ENCODE measurements at places on chromosomes 7 and 10. TPM values are rescaled to one million over a fixed set of nuclear protein-coding genes. Genes with fewer than 3 reads are reported as not detected.

DNA sequence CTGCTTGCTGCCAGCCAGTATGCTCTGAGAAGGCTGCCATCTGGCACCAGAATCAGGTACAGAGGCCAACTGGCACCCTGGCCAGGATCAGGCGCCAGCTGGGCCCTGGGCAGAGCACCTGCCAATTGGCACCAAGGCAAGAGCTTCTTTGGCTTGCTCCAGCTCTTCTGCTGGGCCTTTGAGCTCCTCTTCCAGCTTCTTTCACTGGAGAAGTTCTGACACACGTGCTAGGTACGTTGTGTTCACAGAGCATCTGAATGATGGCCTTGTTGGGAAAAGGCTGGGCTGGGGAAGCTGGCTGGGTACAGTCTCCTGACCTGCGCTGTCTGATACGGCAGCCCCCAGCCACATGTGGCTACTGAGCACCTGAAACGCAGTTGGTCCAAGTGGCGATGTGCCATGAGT lies 31.7 kb upstream of the OPALIN start:
- DNase-seq, result peak; percentile 66

Gene CPED1
- total RNA-seq, result 27.0 TPM

GRCh38 chr10:30437031-30437841 lies 3.3 kb downstream of the MAP3K8 start:
- DNase-seq, result no peak

DNA sequence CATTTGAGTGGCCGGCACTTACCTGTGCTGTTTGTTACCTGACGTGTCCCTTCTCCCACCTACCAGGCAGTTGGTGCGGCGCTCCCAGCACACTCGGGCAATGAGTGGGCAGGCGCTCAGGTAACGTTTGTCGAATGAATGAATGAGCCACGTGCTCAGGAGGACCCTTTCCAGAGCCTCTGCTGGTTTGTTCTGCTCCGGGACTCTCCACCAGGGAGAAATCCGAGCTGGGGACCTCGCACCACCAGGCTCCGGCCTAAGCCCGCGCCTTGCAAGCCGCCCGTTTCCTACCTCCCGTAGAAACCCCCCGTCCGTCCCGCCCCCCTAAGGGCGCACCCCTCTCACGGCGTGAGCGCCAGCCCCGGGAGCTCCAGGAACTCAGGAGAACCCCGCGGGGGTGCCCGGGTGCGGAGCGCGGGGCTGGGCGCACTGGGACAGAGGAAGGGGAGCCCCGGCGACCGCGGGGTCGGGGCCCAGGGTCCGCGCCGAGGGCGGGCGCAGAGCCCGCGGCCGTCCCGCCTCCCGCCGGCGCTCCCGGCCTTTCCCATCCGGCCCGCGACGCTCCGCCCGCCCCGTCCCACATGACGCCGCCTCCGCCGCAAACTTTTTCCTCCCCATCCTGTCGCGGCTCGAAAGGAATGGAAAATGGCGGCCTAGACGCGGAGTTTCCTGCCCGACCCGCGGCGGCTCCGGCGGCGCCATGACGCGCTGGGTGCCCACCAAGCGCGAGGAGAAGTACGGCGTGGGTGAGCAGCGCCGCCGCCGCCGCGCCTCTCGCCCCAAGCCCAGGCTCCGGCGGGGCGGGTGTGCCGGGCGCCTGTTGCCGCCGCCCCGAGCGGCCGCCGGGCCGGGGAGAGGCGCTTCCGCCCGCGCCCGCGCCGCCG lies at the start of gene DOCK1:
TSS of gene DOCK1 (plus strand) at position 611 of the 884 bp plus-strand sequence. CDS start at position 701, 90 bp downstream.
- DNase-seq, result peak; percentile 82

- no peak for DNase-seq
These were observed 175.3 kb downstream of the MBL2 start for GRCh38 chr10:52597189-52597863.

GRCh38 chr10:48556713-48557112 lies 48.2 kb downstream of the ARHGAP22 start:
- DNase-seq, result no peak

Gene TCAF1
- total RNA-seq, result 26.9 TPM

Gene CLEC2L
- total RNA-seq, result not detected

Gene MCM10
- 1.3 TPM for total RNA-seq

- no peak for DNase-seq
These were observed 12.2 kb upstream of the GIMAP7 start for GRCh38 chr7:150502519-150502918.

Gene CASTOR2
- 31.0 TPM for total RNA-seq

DNA sequence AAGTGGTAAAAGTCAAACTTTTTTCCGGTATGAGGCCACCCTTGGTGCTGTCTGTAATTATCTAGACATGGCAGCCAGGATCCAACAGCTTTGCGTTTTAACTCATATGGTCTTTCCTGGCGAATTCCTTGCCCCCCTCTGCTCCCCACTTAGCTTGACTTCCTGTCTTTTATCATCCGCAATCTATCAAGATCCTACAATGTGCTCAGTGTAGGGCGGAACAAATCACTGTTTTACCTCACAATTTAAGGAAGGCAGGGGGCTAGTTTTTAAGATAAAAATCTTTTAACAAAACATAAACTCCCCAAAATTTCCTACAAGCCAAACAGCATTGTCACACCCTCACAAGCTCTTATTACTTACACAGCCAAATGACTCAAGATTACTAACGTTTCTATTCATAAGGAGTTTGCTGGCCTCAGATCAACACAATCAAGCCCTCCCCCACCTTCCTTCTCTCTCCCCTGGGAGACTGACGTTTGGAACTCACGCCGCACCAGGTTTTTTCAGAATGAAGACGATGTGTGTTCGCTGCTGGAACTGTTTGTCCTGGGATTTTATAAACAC lies 1.3 kb upstream of the CDK14 start:
- peak; percentile 55 for DNase-seq

- DNase-seq, result no peak
These were observed 78.6 kb downstream of the THSD7A start for GRCh38 chr7:11753433-11753832.

- DNase-seq, result no peak
These were observed 55.1 kb downstream of the PDZD8 start for GRCh38 chr10:117320050-117320665.

- no peak for DNase-seq
These were observed 601 bp upstream of the AEBP1 start for GRCh38 chr7:44103566-44103922.

DNA sequence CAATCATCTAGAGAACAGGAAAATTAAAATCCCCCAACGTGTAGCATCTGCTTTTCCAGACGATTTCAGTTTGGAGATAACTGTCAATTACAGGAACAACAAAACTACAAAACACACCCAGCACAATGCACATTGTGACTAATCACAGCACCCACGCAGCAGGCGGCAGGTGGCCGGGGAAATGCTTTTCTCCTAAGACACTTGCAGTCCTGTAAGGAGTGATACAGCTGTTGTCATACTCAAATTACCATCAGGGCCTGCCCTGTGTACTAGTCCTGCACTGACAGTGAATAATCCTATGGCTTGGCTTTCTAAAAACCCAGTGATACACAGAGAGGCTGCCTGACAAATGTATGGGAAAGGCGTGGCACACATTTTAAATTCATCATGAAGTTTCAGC lies 37.8 kb downstream of the COBL start:
- DNase-seq, result no peak

Gene CALHM1
- total RNA-seq, result not detected

- no peak for DNase-seq
These were observed 21.3 kb downstream of the YKT6 start for GRCh38 chr7:44222074-44222473.

DNA sequence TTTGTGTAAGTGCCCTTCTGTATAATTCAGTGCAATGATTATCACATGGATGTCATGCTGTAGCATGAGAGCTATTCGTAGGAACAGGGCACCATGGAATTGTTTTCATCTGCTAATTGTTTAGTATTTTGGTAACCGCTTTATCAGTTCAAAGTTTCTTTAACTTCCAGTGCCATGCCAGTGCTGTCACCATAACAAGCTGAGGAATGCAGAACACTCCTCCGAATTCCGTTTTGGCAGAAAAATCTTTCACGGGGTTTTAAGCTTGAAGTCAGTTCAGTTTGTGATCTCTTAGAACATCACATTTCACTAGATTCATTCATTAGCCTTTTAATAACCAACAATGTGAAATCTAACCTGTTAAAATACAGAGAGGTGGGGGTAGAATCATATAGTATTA lies 117.2 kb upstream of the SEMA3C start:
- no peak for DNase-seq

DNA sequence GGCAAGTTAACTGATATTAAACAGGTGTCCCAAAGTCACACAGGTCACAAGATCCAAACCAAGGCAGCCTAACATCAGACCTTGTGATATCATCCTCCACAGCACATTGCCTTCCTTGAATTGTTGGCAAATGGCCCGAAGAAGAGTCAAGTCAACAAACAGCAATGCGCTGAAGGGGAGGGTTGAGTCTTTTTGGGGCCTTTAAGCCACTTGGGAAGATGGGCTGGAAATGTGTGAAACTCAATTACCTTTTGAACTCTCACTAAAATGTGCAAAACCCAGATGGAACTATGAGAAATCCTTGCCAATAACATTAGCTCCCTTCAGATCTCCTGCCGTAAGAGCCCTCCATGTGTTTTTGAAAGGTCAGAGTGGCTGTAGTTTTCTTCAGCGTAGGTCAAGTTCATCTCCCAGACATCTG lies 47.9 kb upstream of the STK17A start:
- DNase-seq, result no peak

DNA sequence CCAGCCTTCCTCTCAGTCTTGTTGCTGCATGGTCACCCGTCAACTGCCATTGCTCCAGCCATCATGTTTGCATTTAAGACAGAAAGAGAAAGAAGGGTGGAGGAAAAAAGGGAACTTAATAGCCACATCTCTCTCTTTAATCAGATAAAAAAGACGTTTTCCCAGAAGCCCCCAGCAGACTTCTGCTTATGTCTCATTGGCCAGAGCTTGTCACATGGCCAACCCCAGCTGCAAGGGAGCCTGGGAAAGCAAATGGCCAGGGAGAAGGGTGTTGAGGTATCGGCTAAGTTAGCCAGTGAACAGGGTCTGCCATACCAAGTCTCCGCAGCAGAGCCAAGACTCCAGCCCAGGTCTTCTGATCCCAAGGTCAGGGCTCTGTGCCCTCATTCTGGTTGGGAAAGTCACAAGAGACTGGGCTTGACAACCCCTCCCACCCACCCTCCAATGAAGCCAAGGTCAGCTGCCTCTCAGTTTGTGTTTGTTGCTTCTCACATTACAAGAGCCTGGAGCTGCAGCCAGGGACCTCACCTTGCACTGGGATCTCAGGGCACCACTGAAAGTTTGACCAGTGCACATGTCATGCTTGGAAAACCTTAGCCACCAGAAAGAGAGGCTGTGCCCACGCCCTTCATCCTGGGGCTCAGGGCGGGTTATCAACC lies 80.3 kb upstream of the LYZL2 start:
- DNase-seq, result no peak

GRCh38 chr10:62147425-62147824 lies 121.2 kb downstream of the RTKN2 start:
- DNase-seq, result no peak

Gene GPER1
- 7.6 TPM for total RNA-seq

Gene DOCK4
- total RNA-seq, result 17.1 TPM

DNA sequence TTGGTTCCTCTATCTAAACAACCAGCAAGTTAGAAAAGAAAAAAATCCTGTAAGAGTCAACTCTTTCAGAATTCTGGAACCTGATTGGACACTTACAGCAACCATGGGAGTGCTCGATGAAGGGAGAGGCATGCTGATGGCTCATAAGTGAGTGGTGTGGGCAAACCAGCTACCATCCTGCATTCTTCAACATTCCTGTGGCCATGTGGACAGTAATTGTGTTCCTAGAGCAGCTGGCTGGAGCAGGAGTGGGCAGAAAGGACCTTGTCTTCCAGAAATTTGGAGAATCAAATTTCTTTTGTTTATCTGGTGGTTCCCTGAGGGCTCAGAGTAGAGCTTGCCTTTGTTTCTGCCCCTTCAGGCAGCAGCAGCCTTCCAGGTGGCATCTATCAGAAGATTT lies 22.5 kb upstream of the MYL7 start:
- no peak for DNase-seq

GRCh38 chr7:63012633-63013183 lies 985.9 kb upstream of the ZNF722 start:
- DNase-seq, result no peak

- peak; percentile 60 for DNase-seq
These were observed 1.8 kb downstream of the BRI3 start for GRCh38 chr7:98283127-98283886.

Gene OR9A2
- total RNA-seq, result not detected

Gene PAX4
- not detected for total RNA-seq

GRCh38 chr7:98539865-98540264 lies 77.2 kb upstream of the NPTX2 start:
- no peak for DNase-seq

DNA sequence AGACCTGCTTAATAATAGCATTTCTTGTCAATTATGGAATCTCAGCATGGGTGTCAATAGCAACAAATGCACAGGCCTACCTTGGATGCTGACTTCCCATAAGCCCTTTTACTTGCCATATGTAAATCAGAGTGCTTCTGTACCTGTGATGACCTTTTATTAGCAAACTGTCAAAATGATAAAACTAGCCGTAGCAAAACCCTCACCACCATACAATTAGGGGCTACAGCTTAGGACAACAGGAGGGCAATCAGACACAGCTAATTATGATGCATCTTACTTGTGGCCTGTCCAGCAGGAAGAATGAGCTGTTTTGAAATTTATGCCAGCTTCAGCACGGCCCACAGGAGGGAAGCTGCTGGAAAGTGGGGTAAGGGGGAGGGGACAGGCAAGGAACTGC lies 201.6 kb downstream of the TAX1BP1 start:
- DNase-seq, result no peak

Gene MTURN
- 25.8 TPM for total RNA-seq

DNA sequence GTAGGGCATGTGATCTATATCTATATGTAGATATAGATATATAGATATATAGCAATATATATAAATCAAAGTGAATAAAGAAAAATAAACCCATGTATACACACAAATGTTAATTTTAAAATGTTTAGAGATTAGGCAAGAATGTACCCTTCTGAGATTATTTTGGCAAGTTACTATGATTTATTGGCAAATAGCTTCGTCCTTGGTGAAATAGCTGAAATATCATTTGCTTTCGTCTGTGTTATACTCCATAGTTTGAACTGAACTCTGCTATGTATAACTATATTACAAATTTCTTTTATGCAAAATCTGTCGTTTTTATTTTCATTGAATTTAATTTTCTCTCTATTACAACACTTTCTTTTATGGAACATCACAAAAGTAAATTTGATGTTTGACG lies 57.5 kb downstream of the CPED1 start:
- DNase-seq, result no peak

Gene SDK1
- total RNA-seq, result 2.0 TPM

DNA sequence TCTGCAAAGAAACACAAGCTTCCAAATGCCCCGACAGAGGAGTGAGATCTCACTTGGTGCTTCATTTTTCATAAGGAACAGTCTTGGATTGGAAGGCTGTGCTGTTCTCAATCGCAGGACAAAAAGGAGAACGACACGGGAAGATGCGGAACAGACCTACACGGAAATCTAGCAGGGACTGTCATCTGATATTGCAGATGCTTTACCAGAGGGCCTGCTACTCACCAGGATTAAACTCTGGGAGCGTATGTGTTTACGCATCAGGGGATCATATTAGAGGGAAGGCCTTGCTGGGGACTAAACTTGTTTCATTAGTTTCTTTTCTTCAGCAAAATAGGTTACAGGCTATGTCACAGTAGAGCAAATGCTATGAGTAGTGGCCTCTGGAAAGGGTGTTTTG lies 82.8 kb upstream of the EEPD1 start:
- DNase-seq, result no peak

Gene PIP
- not detected for total RNA-seq

Data from left cardiac atrium (tissue), 4 donors.